ENCODE measurements at places on chromosomes 12 and 14. TPM values are rescaled to one million over a fixed set of nuclear protein-coding genes. Genes with fewer than 3 reads are reported as not detected.

Gene NPFF
- total RNA-seq = not detected

Gene TAS2R20
- 3.9 TPM for total RNA-seq

Gene PTHLH
- 0.86 TPM for total RNA-seq

Gene IFNG-AS1
- total RNA-seq = not detected

Gene AJUBA
- total RNA-seq = 71.9 TPM

Gene POLR3B
- 10.3 TPM for total RNA-seq

Gene RAN
- total RNA-seq = 627 TPM

Measured in vein endothelial cell (primary cell).